ENCODE measurements at places on chromosomes 2 and 18.
A peak's percentile ranks its signal among the peaks of the same experiment; 100 is the strongest.

GRCh38 chr2:84022810-84023431, 436.2 kb downstream of the SUCLG1 start:
- peak; percentile 3 for DNase-seq

DNA sequence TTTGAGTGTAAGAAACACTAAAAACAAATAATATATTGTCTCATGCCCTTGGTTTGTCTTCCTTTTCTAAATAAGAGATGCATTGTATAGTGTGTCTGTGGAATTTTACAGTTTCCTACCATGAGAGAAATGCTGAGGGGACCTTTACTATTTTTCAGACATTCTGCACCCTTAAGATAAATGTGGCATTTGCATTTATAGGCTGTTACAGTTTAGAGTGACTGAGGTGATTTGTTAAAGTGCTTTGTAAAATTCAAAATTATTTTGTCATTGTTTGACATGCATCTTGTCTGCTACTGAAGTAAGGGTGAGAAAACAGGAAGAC, 78.9 kb upstream of the ZSWIM2 start:
- DNase-seq, result no peak

DNA sequence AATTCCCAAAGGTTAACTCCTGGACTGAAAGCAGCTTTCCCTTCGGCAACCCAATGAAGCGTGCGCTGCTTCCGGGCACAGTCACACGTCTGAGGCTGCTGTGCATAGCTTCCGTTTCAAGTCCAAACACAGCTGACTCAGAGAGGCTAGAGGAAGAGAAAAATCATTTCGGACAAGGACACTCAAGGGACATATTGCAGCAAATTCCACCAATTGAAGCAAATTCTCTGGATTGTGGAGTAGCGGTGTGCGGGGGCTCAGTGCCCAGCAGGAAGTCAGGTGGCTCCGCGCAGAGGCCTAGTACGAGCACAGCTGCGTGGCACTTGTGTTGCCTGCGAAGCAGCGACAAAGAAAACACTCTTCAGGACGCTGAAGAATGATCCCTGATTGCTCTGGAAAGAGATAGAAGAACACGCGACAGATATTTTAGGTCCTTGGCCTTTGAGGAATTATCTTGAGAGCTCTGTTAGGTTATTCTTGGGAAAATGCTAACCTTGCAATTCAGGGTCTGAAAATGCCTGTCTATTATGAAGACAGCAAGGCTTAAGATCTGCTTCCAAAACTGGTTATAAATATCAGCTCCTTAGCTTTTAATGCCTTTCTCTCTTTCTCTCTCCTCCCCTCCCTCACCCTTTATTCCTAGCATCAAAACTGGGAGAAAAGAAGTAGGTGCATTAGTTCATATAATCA, 352.6 kb upstream of the DLGAP1 start:
- DNase-seq, result no peak

GRCh38 chr2:239321596-239322415, 79.0 kb downstream of the HDAC4 start:
- no peak for DNase-seq

All from NCI-H524 treated with DMSO at 0.1 percent for 48 hours (cell line).